Choroid plexus epithelial cell (primary cell): ENCODE measurements at places on chromosomes 4 and X.
A peak's percentile ranks its signal among the peaks of the same experiment; 100 is the strongest.

DNA sequence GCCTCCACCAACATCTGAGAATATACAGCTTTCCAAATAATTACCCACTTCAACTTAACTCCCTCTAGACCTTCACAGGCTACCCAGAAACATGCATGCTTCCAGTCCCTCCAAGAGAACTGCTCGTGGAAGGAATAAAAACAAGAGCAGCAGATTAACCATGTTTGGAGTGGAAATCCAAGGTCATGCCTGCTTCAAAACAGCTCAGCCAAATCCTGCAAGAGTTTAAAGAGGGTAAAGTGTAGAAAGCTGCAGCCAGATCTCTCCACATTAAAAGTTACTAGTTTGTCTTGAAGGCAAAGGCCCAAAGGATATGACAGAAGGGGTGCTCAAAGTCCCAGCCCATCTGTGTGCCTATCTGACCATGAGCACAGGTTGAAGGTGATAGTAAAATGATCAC lies 139.3 kb downstream of the RNF150 start:
- DNase-seq: no peak

DNA sequence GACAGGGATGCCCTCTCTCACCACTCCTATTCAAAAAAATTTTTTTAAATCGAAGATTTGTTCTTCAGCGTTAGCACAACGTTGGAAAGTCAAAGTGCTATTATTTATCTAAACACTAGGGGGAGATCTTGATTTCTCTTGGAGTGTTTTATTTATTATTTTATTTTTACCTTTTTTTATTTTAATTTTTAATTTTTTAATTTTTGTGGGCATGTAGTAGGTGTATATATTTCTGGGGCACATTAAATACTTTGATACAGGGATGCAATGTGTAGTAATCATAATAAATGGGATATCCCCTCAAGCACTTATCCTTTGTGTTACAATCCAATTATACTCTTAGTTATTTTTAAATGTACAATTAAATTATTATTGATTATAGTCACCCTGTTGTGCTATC lies 37.4 kb upstream of the SLC10A4 start:
- DNase-seq: peak; percentile 47

GRCh38 chr4:187204389-187204918 lies 480.8 kb upstream of the FAT1 start:
- no peak for DNase-seq

DNA sequence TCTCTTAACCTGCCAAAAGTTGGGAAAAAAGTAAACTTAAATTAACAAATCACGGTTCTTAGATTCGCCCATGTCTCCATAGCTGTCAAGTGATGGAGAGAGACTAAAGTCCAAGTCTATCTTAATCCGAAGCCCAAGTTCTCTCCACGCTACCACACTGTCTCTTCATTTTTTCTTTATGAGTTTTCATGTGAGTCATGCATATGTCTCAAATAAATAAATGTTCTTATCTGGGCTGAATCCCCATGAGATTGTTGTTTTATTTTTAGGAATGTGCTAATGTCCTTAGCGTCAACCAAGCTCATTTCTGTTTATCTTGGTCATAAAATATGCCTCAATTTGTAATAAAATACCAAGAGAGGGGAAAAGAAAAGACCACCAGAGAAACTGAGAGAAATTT lies 169.3 kb downstream of the RCHY1 start:
- peak; percentile 74 for DNase-seq

- DNase-seq: no peak
Observed at GRCh38 chrX:15911734-15912550, 57.3 kb upstream of the AP1S2 start.

- DNase-seq: peak; percentile 11
Observed at GRCh38 chrX:53190363-53190960, 34.5 kb downstream of the KDM5C start.

DNA sequence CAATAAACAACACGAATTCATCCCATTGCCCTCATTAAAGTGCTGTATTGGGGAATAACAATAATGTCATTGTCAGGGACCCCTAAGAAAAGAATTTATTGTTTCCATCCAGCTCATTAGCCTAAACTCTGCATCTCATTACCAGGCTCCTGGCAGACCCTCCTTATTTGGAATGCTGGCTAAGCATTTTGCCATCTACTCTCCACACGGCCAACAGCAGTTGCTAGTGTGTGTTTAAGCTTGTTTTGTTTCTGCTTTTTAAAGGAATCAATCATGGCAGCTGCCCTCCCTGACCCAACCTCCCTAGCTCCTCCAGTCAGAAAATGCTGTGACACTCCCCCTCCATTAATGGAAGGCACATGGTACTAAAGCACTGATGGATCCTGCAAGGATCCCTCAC lies 43.5 kb downstream of the GATB start:
- DNase-seq: no peak

DNA sequence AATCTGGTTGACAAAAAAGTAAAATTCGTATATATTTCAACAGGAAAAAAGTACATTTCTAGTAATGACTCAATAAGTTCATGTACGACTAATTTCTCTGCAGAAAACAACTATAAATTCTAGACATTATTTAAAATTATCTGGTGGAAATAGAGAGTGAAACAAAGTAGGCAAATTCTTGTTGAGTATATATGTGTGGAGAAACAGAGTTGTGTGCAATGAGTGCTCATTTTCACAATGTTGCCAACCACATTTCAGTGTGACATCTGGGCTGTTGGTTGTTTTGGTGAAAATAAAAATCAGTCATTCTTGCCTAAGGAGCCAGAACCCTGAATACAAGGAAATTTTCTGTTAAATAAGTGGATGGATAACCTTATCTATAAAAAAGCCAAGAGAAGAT lies 372.0 kb upstream of the NDST4 start:
- DNase-seq: no peak

DNA sequence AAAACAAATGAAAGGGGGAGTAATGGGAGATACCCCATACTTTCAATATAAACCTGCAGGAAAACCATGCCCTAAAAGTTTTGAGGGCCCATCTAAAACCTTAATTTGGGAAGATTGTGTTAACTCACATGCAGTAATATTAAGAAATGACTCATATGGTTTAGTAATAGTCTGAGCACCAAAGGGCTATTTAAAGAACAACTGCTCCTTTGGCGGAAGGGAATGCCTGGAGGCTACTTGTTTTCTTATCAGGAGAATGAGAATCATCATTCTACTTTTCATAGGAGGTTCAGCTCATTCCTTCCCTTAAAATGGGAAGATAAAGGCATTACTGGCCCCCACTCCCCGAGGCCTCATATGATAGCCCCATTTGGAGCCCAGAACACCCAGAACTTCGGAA lies 47.6 kb downstream of the SPIN3 start:
- peak; percentile 1 for DNase-seq

- peak; percentile 53 for DNase-seq
Observed at GRCh38 chrX:13048280-13048679, 3.9 kb upstream of the FAM9C start.

GRCh38 chrX:49203536-49203935 lies 3.5 kb upstream of the SYP start:
- no peak for DNase-seq

GRCh38 chrX:105173071-105173470 lies 47.4 kb downstream of the TEX13A start:
- DNase-seq: no peak

DNA sequence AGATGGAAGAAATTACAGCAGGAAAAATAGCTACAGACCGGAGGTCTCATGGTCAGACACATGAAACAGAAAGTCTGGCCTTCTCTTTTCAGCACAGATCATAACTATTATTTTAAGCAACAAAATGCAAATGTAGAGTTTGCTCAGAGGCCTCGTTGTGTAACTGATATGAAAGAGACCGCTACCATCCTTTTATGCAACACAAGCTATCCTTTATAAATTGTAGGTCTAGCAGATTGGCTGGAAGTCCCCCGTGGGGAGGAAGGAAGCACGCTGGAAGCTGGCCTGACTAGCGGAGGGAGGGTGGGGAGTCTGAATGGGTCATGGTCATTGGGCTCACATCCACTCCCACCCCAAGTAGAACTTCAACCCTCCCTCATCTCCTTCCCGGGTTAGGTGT lies 27.7 kb downstream of the DMP1 start:
- DNase-seq: peak; percentile 26

DNA sequence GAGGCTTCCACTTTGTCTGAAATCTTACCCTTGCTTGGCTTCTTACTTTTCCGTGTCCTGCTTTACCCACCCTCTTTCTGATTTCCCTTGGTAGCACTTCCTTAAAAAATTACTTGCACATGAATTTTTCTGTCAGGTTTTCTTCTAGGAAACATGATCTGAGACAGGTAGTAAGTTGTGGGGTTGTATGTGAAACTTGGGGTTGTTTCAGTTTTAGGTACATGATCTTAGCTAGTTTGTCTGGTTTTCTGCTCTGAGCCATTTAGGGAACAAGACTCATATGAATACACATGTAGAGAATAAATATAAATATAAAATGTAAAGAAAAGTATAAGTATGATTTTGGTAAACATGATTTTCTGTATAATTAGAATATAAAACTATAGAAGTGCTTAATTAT lies 17.4 kb upstream of the ARMCX2 start:
- no peak for DNase-seq

GRCh38 chrX:12971282-12972003 lies 3.5 kb upstream of the TMSB4X start:
- DNase-seq: no peak

- peak; percentile 36 for DNase-seq
Observed at GRCh38 chrX:65528705-65529340, 5.8 kb downstream of the LAS1L start.

DNA sequence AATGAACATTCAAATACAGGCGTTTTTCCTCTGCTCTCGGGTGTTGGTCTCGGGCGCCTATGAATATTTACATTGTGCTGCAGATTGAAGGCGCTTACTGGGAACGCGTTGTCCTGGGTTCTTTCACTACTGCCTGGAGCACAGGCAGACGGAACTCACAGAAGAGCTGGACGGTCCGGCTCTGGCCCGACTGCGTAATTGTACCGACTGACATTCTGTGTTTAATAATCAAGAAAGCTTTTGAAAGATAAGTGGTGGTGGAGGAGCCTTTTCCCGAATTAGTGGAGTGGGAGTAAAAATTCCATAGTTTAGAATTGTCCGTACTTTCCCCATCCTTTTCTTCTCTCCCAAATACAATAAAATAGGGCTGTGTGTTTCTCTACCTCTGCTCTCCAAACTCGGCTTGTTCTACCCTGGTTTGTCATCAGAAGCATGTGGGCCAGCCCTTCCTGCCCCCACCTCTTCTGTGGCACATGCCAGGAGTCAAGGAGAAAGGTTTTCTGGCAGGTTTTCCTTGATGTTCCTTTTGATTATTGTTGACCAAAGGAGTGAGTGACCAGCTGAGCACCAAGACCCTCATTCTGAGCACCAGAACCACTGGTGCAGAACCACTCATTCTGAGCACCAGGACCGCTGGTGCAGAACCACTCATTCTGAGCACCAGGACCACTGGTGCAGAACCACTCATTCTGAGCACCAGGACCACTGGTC lies 2.3 kb downstream of the FHDC1 start:
- no peak for DNase-seq

DNA sequence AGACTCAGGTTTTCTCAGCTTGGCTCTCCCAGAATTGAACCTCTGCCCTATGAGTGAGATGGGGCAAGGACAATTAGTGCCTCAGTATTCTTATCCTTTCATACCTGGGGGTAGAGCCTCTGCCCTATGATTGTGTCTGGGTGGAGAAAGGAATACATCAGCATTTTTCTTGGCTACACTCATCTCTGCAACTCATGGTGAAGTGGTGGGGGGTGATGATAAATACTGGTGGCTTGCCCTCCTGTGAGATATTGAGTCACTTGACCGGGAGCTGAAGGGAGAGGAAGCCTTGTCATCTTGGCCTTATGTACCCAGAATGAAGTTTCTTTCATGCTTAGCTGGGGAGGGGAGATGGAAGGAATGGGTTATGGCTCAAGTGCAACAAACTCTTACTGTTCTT lies 71.3 kb upstream of the ENOX2 start:
- peak; percentile 44 for DNase-seq

DNA sequence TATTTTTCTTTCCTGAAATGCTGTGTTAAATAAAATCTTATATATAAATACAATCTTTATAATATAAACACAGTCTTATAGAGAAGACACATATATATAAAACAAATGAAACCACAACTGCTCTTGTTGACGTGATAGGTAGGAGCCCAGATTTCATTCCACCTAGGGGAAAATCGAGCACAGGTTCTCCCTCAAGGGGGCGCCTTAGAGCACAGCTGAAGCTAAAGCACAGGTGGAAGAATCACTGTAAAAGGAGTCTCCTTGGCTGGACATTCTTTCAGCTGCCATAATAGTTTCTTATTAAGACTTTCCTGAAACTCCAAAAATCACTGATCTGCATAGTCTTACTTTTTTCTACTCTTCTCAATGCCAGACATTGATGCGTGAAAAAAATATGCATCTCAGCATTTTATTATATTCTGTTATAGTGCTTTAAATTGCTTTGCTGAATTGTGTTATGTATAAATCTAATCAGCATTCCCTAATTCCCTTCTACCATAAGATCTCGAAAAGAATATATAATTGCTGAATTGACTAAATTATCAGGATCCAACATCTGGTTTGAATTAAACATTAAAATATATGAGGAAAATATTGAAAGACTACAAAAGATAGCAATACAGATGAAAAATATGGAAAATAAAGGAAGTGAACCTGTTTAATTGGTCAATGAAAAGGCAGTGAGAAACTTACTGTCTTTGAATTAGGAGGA lies 25.5 kb upstream of the RXFP1 start:
- peak; percentile 39 for DNase-seq

GRCh38 chrX:102930990-102931756 lies 5.9 kb upstream of the RAB40AL start:
- no peak for DNase-seq

- no peak for DNase-seq
Observed at GRCh38 chr4:98518559-98519267, 139.7 kb downstream of the TSPAN5 start.

- DNase-seq: peak; percentile 49
Observed at GRCh38 chrX:12013211-12013618, 125.1 kb upstream of the FRMPD4 start.

DNA sequence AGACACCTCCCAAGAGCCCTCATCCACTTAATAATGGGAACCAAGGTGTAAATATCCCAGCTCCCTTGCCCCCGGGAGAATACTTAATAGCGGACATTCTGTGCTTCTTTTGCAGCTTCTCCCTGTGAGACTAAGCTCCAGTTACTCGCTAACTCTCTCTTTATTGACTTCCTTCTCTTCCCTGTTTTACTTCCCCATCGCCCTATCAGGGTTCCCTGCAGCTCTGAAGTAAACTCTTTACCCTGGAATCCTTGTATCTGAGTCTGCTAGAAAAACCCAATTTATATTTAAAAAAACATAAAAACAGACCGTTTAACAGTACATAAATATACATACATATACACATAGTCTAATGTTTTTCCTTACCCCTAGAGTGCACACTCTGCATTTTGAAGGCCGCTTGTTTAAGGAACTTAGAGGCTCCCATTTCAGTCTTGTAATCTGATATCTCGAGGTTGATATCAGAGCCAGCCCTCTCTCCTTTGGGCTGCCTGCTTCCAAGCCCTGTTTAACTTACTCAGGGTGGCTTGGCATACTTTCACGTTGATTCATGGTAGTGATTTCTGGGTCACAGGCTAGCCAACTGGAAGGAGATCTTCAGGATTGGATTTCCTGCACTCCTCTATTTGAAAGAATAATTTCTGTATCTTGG lies 177.4 kb upstream of the SCML1 start:
- DNase-seq: peak; percentile 89

- DNase-seq: no peak
Observed at GRCh38 chr4:8282742-8283141, 13.2 kb downstream of the HTRA3 start.

- DNase-seq: no peak
Observed at GRCh38 chrX:55008571-55009358, 8.6 kb downstream of the APEX2 start.
